ENCODE measurements at places on chromosomes 2 and 18.

DNA sequence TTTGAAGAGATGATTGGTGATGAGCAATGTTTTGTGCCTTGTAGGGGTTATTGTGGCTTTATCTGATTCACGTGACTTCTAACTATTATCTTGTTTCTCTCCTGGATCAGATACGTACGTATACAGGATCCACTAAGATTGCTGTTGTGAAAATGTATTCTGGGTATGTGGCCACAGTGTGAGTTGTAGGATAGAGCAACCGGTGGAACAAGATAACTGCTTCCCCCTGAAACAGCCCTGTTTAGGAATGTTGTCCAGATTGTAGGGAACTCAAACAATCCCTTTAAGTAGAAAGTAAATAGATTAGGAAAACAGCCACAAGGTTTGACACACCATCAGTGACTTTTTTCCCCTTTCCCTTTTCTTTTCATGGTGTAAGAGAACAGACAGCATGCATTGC lies 22.3 kb upstream of the MBOAT2 start:
- no peak for DNase-seq

DNA sequence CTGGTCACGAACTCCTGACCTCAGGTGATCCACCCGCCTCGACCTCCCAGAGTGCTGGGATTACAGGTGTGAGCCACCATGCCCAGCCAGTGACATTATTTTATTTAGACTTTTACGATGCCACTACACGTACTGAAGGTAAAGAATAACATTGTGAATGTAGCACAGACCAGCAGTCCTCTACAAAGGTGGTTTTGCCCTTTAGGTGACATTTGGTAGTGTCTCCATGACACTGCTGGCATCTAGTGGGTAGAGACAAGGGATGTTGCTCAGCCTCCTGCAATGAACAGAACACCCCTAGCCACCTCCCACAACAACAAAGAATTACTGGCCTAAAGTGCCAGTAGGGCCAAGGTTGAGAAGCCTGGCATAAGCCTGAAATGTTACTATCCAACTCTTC lies 69.5 kb downstream of the MYOM1 start:
- no peak for DNase-seq

- no peak for DNase-seq
These were observed 5.9 kb upstream of the RNF152 start for GRCh38 chr18:61898640-61899101.

GRCh38 chr2:2502201-2502549 lies 171.1 kb upstream of the MYT1L start:
- no peak for DNase-seq

- no peak for DNase-seq
These were observed 25.7 kb upstream of the PTPN4 start for GRCh38 chr2:119734047-119734446.

GRCh38 chr2:84694088-84694622 lies 177.9 kb downstream of the DNAH6 start:
- peak; percentile 18 for DNase-seq

GRCh38 chr2:238857959-238858358 lies 10.1 kb downstream of the TWIST2 start:
- no peak for DNase-seq

GRCh38 chr2:238483656-238484055 lies 56.9 kb downstream of the ASB1 start:
- DNase-seq: no peak

DNA sequence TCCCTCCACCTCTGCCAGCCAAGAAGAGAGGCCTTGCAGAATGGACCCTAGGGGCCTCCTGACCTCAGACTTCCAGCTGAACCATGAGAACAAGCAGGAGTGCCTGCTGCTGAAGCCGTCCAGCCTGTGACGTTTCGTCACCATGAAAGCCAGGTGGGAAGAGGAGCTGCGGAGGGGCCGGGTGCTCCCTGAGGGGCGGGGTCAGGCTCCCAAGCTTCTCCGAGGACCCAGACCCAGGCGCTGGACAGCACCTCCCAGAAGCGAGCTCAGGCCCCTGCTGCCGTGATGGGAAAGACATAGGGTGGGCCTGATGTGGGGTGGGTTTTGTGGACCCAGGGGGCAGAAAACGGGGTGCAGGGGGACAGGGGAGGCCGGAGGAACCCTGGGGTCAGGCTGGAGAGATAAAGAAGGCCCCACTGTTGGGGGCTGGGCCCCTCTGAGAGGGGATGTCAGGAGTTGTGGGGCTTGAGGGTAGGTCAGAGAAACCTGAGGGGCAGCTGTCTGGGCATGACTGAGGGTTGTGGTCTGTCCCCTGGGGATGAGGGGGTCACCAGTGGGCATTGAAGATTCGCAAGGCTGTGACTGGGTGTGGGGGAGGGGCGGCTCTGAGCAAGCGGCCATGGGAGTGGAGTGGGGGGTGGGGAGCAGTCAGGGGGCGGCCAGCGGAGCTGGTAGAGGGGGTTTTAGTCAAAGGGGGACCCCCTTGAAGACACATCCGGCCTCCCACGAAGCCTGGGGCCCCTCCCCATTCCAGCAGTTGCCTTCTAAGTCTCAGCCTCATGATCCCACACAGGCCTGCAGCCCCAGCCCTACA lies 73.4 kb upstream of the ODC1 start:
- no peak for DNase-seq

GRCh38 chr18:31513189-31513935 lies 15.4 kb downstream of the DSG2 start:
- DNase-seq: no peak

- no peak for DNase-seq
These were observed 270.7 kb downstream of the HRH4 start for GRCh38 chr18:24731158-24731557.

DNA sequence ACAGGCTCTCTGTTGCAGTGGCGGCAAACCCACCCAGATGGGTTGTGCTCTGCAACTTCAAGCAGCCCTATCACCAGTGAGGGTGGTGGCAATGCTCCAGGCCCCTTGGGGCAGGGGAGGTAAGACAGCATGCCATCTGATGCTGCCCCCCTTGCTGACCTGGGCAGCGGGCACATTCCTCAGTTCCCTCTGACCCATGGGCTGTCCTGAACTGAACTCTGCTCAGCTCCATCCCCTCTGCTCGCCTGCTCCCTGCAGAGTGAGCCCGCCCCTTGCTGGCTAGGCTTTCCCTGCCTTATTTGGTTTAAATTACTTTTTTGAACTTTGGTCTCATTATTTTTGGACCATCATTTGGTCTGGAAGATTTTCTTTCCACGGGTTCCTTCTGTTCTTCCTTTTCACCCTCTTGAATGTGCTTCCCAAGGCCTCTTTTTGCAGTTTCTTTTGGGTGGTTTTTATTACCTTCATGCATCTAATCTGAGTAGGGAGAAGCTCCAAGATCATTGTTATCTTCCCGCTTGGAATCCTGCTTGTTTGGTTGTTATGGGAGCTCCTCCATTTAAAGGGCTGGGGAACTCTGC lies 565.4 kb downstream of the TNS1 start:
- DNase-seq: no peak

DNA sequence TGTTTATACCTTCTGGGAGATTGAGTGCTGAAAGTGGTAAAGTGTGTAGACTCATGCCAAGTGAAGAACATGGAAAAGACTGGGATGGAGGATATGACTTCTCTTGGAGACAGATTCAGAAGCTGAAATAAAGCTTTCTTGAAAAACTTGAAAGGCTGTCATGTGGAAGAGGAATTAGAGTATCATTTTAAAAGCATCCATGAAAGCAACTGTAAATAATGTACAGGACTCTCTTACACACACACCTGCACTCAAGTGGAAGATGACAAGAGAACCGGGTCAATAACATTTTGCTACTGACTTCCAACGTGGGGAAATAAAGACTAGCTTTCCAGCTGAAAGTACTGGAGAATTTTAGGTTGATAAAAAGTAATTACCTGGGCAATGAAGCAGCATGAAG lies 658.2 kb downstream of the TDRD15 start:
- DNase-seq: no peak

DNA sequence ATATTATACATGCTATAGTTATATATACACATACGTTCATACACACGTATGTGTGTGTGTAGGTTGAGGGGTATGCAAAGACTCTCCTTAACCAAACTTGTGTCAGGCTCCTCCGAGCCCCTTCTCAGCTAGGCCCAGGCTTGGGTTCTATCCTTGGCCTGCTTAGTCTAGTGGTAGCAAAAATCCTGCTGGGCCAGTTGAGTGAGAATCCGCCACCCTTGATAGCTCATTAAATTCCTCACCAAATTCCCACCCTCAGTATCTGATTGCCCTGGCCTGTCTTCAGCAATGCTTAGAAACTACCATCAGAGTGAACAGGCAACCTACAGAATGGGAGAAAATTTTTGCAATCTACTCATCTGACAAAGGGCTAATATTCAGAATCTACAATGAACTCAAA lies 126.5 kb downstream of the TSN start:
- DNase-seq: no peak

- peak; percentile 46 for DNase-seq
These were observed 192.1 kb upstream of the CXCR4 start for GRCh38 chr2:136310005-136310495.

DNA sequence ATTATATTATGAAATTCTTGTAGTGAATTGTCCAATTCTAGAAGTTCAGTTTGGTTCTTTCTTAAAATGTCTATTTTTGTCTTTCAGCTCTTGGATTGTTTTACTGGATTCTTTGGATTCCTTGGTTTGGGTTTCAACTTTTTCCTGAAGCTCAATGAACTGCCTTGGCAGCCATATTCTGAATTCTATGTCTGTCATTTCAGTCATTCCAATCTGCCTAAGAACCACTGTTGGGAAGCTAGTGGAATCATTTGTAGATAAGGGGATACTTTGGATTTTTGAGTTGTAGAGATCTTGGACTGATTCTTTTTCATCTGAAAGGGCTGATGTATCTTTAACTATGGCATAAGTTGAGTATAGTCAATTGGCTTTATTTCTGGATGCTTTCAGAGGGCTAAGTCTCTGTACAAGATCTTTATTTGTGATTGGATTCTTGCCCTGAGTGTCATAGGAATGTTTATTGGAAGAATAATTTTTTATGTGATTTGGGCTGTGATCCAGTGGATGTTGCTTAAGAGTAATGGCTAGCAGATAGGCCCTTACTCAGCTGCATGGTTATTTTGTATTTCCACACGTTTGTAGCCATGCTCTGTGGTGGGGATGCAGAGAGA lies 42.3 kb downstream of the SERPINB7 start:
- no peak for DNase-seq

DNA sequence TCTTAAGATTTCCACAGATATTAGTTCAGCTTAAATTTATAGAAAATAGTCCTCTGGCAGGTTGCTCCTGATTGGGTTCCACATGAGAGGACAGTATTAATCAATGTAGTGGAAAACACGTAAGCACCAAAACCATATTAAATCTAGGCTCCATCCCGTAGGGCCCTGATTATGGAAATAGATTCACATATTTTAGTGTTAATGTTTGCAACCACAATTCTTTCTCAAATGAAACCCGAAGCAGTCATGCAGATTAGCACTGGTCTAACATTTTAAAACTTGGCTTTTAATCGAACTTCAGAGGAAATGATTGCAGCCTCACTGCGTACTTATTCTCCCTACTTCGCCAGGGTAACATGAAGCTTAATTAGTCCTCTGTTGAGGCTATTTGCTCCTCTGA lies 60.9 kb downstream of the METTL4 start:
- DNase-seq: no peak

- DNase-seq: no peak
These were observed 10.6 kb upstream of the AKAIN1 start for GRCh38 chr18:5207471-5208150.

GRCh38 chr2:10188211-10188610 lies 65.7 kb downstream of the RRM2 start:
- DNase-seq: no peak

DNA sequence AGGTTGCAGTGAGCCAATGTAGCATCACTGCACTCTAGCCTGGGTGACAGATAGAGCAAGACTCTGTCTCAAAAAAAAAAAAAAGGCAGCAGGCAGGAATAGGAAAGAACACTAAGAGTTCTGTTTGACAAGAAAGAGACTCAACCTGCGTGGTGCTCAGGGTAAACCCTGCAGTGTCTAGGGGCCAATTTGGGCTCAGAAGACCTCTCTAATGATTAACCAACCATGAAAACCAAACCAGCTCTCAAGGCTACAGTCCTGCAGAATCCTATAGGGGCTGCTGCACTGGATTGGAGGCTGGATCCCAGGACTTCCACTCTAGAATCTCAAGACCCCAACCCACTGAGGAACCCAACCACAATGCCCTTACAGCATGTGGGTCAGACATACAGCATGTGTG lies 2.4 kb downstream of the TRABD2A start:
- peak; percentile 12 for DNase-seq

GRCh38 chr2:184305105-184305504 lies 293.2 kb upstream of the ZNF804A start:
- DNase-seq: no peak

GRCh38 chr2:240259201-240259923 lies 118.9 kb upstream of the OTOS start:
- no peak for DNase-seq

GRCh38 chr2:240300261-240300821 lies 135.1 kb upstream of the GPC1 start:
- DNase-seq: no peak

- no peak for DNase-seq
These were observed 48.9 kb downstream of the SMIM21 start for GRCh38 chr18:75378376-75379315.

GRCh38 chr2:21819454-21819853 lies 695.7 kb downstream of the TDRD15 start:
- no peak for DNase-seq

DNA sequence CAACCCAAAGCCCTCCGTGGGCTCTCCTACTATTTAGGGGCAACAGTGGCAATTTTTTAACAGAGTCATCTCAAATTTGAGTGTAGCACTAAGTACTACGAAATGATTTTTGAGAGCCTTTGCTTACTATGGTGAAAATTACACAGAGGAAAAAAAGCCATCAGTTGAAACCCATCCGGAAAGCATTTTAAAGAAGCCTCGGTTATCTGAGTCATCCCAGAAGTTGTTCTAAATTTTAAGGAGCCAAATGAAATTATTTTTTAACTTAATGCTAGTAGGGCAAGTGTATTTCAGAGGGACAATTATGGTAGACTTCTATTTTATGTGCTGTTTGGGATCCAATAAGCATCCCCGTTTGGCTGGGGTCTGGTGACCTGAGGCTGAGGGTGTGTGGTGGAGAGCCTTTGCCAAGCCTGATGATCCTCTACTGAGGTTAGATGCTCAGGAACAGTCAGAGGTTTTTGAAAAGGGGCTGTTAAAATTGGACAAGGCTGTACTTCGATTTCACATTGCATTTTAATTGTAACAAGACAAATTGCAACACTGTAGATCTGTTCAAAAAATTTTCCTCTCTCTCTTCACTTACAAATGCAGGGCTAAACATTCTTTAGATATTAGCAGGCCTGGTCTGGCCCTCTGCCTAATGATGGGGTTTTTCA lies 47.0 kb downstream of the RAPGEF4 start:
- DNase-seq: no peak

DNA sequence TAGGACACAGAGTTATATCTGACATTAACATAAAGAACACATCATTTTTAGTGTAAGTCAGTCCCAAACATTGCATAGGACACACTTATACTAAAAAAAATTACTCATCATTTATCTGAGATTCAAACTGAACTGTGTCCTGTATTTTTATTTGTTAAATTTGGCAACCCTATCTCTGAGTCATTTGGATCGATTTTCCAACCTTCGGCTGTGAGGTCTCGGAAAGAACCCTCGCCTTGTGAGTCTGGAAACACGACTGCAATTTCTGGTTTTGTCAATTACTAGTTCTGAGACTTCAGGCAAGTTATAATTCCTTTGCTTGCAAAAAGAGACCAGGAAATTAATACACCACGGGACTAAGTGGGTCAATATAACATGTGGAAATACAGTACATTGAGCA lies 14.0 kb downstream of the ATP8B1 start:
- no peak for DNase-seq
